DMS 273 treated with DMSO at 0.1 percent for 48 hours (cell line): ENCODE measurements at places on chromosomes 7 and 10.

DNA sequence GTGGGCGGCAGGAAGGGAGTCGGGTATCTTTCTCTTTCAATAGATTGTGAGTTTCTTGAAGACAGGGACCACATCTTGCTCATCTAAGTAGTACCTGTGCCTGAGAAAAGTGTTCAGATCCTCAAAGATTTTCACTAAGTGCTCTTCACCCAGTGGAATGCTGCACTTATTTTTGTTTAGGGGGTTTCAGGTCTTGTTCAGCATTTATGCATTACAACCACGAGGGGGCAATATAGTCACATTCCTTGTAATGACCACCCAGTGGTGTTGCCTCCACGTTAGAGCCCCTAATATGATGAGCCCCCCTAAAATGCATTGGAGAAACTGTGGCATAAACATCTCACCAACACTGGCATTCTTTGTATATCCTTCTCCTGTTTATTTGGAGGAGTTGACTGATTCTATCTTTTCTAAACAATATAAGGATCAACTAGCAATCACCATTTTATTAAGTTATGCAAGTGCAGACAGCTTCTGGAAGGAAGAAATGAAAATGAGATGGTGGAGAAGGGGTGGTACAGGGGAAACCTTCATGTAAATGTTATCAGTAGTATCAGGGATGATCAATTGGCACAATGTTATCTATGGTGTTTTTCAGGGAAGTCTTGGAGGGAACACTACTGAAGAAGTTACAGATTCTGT is 3.1 kb upstream of the PAPSS2 start:
- no peak for DNase-seq

- no peak for DNase-seq
Measured at GRCh38 chr10:3573498-3573897, 211.5 kb downstream of the KLF6 start.

DNA sequence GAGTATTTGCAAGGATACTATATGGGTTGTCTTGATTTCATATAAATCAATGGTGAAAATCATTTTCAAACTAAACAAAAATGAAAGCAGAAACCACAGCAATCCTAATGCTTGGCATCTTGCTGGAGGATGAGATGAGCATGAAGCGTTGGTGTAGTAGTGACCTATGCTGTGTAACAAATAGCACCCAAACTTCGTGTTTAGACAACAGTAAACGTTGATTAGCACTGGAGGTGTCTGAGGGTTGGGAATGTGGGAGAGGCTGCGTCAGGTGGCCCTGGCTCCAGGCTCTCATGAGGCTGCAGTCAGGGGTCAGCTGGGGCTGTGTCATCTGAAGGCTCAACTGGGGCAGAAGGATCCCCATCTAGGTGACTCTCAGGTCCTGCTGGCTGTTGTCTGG is 67.8 kb downstream of the MICALL2 start:
- no peak for DNase-seq

GRCh38 chr7:27111042-27111750 is 8.7 kb upstream of the HOXA2 start:
- no peak for DNase-seq

DNA sequence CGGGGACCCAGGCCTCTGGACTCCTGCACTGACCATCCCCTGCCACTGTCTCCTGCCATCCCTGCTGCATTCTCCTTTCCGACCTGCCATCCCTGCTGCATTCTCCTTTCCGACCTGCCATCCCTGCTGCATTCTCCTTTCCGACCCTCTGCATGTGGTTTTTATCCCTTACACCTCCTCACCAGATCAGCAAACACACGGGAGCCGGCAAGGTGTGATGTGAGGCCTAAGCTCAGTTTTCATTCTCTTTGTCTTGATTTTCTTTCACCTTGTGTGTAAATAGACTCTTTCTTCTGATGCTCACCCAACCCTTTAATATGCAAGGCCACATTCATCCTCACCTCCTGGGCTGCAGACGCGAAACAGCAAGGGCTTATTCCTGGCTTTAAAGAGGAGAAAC is 11.4 kb downstream of the PLXNA4 start:
- DNase-seq, result no peak

- no peak for DNase-seq
Measured at GRCh38 chr10:66654861-66655260, 271.0 kb upstream of the LRRTM3 start.

DNA sequence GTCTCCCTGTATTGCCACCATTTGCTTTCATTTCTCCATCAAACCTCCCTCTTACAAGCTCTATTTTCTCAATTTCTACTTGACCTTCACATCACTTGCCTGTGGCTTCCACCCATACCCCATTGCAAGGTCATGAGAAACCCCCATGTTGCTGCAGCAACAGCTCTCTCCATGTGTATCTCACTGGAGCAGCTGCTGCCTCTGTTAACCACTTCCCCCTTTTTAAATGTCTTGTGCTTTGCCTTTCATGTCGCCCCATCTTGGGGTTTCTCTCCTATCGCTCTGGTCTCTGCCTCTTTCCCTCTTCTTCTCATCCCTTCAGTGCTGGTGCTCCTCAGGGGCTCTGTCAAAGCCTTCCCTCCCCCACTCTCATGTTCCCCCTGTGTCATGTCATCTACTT is 148.8 kb downstream of the CHN2 start:
- no peak for DNase-seq

GRCh38 chr7:1237704-1238255 is 5.1 kb downstream of the UNCX start:
- no peak for DNase-seq

DNA sequence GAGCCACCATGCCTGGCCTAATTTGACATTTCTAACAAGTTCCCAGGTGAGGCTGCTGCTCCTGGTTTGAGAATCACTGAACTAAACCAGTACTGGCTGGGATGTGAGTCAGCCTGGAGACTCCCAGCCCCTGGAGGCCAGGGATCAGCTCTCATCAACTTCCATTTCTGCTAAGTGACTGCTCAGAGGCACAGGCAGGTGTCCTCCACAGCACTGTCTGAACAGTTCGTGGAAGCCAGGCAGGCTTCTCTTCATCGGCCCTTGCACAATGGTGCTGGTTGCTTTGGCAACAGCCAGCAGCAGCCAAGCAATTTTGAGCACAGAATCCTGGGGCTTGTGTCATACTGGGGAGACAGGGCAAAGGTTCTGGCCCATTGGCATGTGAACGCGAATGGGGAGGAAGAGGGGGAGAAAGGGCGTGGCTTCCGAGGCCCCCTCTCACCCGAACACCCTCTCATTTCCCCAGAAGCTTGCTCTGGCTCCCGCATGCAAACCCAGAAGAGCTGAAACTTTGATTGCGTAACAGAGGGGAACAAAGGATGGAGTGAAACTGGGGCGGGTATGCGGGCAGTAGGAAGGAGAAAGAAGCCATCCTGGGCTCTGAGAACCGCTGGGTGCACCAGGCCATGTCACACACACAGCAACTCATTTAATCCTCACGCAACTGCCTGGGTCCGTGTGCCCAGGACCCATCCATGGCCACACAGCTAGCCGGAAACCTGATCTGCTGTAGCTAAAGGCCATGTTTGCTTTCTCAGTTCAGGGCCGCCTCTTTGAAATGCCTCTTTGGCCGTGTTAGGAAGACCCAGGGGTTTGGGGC is 9.0 kb upstream of the POR start:
- DNase-seq, result no peak

DNA sequence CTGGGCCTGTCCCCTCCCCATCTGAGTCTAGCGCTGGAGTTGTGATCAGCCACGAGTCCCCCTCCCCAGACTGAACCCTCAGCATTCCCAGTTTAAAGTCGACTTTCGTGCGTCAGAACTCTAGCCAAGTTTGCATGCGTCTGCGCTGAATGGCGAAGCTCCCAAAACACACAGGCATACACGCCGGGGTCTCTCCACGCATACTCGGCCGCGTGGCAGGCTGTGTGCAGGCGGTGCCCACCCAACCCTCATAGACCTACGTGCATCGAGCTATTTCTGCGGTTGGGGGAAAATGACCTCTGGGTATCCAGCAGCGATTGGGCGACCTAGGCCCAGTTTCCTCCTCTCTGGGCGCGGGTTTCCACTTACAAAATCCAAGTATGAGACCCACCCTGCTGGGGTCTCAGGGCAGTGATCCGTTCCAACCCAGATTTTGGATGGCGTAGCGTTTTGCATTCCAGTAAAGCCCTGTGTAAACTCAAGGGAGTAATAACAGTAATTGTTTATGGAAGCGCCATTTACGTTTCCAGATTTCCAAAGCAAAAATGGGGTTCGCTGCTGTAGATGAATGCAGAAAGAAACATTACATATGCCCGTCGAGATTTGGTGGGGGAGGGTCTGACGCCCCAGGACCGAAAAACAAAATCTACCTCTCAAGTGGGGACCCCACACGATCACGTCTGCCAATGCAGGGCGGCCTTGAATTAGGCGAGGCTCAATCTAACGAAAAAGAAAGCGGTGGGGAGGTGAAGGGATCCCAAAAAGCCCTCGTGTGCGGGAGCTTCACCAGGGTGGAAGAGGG is 2.0 kb upstream of the HMX3 start:
- no peak for DNase-seq

DNA sequence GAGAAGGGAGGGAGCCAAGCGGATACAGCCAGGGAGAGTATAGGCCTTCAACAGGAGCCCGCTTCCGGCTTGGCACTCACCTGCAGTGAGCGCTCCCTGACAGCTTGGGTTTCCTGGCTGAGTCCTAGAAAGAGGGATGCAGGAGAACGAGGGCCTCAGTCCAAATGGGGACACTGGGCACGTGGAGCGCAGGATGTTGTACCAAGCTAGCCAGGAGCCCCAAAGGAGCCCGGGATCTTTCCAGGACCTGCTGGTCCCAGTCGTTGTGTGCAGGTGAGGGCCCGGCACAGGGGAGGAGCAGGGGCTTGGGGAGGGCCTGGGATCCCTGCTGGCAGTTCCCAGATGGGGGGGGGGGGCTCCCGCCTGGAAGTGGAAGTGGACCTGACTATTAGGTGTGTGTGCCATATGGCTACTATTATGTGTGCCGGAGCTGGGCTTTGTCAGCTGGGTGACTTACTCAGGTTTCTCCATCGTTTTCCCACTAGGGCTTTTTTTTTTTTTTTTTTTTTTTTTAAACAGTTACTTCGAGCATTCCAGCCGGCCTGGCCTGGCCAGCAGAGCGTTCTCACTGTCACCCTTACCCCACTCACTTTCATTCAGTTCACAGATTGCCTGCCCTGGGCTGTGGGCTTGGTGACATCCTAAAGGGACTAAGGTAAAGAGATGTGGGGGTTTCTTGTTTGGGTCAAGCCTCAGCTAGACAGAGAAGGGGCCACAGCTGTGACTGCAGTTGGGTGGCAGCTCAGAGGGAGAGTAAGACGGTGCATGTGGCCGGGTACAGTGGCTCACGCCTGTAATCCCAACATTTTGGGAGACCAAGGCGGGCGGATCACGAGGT is 3.8 kb downstream of the AGAP3 start:
- DNase-seq, result peak; percentile 80

DNA sequence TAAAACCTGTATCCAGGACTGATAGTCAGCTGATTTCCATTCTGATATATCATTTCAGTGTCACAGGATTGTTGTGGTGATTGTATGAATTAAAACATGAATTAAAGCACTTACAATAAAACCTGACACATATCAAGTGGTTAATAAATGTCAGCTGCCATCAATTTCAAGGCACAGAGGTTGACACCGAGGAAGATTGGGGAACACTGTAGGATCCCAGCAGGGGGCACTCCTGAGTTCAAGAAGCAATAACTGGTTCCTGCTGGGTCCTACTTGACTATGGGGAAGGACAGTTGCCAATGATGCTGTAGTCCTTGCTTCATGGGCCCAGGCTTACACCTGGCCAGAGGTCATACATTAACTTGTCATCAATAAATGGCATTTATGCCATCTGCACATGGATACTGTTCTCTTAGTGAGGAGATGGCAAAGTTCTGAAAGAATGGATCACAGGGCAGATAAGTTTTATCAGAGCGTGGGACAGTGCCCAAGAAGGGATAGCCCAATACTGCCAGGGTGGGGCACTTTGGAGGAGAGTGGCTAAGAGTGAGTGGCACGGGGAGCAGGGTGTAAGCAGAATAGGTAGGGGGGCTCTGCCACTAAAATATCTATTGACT is 24.1 kb downstream of the FZD1 start:
- DNase-seq, result no peak

- no peak for DNase-seq
Measured at GRCh38 chr10:2992401-2993198, 74.7 kb upstream of the PFKP start.

- no peak for DNase-seq
Measured at GRCh38 chr7:141950806-141951205, 4.0 kb upstream of the CLEC5A start.

GRCh38 chr10:65377687-65378086 is 1548.1 kb upstream of the LRRTM3 start:
- DNase-seq, result no peak

- DNase-seq, result no peak
Measured at GRCh38 chr10:78563314-78563713, 505.5 kb upstream of the ZMIZ1 start.

- no peak for DNase-seq
Measured at GRCh38 chr7:90645784-90646183, 49.7 kb downstream of the CDK14 start.

DNA sequence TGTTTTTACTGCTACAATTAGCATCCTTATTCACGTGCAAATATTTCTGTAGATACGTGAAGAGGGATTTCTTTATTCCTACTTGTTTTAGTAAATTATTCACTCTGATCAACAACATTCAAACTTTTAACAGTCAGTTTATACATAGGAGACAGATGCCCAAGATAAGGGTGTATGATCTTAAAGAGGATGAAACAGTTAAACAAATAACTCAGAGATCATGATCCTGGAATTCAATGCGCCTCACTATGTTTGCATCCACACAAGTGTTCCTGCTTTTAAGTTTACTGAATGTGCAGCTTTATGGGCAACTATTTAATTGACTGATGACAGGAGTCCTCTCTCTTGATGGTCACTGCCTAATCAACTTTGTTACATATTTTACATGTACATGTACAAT is 394.8 kb downstream of the PARD3 start:
- DNase-seq, result no peak

GRCh38 chr10:23375366-23375765 is 30.8 kb upstream of the C10orf67 start:
- DNase-seq, result no peak

DNA sequence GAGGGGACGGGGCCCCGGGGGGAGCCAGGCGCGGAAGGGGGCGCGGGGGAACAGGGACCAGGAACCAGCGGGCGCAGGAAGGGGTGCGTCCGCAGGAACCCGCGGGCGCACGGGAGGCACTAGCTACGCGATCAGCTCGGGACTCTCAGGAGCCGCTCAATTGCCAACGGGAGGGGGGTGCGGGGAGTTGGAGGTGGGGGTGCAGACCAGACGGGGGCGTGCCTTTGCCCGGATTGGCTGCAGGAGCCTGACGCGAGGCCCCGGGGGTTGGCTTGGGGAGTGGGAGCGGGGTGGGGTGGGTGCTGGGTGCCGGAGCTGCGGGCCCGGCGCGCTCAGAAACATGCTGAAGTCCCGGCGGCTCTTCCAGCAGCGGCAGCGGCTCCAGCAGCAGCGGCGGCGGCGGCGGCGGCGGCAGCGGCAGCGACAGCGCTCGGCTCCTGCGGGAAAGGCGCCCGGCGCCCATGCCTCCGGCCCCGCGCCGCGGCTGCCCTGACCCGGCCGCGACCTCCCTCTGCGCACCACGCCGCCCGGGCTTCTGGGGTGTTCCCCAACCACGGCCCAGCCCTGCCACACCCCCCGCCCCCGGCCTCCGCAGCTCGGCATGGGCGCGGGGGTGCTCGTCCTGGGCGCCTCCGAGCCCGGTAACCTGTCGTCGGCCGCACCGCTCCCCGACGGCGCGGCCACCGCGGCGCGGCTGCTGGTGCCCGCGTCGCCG is at the start of gene ADRB1:
TSS of gene ADRB1 (plus strand) at position 335 of the 715 bp plus-strand sequence. CDS start at position 602, 267 bp downstream.
- DNase-seq, result peak; percentile 71

GRCh38 chr7:116876664-116877442 is 14.5 kb downstream of the CAPZA2 start:
- DNase-seq, result no peak

- no peak for DNase-seq
Measured at GRCh38 chr10:59687657-59688056, 22.0 kb downstream of the SLC16A9 start.
